Activated naive CD4-positive, alpha-beta T cell treated with anti-CD3 and anti-CD28 coated beads, Interleukin-2, amount 50 U/mL, for 16 hours (primary cell): ENCODE measurements at places on chromosomes 16 and 17.

DNA sequence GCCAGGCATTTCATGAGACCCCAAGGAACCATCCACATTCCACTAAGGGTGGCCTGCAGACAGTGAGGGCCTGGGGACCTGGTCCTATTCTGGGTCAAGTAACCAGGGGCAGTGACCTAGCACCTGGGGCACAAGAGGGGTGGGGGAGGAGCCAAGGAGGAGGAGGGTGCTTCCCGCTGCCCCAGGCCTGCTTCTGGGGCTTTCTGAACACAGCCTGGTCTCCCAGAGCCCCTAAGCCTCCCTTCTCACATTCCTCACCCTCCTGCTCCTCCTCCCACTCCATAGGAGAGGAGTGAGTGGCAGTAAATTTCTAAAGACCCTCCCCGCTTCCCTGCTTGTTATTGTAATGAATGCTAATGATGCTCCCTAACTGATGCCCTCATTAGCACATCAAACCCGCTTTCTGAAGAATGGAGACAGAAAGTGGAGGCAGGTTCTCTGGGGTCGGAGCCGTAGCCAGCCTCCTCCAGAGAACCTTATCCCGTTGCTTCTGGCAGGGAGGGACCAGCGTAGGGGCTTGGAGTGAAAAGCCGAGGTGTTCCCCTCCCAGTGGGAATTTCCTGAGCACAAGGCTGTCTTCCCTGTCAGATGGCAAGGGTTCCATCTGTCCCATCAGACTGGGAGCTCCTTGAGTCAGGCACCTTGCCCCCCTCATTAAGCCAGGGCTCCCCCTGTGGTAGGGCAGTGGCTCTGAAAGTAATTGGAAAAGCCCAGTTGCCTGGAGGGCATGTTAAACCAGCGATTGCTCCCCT, 3.7 kb upstream of the SRCIN1 start:
- DNase-seq: no peak

GRCh38 chr16:27110524-27110896, 43.8 kb downstream of the C16orf82 start:
- DNase-seq: no peak

DNA sequence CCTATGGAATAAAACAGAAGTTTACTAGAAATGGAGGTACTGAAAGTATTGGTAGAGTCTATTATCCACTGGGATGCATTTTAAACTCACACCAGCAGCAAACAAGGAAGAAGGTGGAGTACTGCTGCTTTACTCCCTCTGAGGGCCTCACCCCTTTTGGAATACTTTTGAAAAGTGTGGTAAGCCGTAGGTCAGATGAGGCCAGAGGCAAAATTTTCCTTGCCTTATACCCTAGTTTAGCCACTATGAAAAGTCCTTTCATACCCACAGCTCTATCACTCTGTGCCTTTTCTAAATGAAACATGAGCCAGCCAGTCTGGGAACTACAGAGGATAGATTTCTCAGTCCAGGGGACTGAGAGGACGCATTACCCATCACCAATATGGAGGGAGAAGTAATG, 14.0 kb downstream of the GDE1 start:
- no peak for DNase-seq

DNA sequence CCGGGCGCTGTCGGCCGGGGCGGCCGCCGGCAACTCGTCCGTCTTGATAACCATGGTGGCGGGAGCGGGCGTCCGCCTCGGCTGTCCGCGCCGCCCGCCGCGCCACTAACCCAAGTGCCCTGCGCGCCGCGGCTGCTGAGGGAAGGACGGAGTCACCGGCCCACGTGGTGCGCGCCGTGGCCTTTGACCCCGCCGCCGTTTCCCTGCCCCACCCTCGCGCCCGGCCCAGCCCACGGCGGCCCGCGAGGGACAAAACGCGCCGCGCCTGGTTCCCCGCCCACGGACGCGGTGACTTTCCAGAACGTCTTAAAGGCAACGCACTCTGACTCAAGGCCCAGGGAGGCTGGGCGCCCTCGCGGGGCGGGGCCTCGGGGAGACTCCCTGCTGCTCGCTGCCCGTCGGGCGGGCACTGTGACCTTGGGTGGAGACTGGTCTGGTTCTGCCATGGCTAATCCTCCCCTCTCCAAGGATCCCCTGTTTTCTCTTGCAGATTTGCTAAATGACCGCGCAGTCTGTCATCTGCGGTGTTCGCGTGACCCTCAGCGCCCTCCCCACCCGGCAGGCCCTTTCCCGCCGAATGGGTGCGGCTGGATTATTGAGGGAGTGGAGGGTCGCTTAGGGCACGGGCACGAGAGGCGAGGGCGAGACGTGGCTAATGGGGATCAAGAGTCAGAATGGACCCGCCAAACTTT, at the start of gene CLUH:
CLUH (minus strand) TSS at position 157 of the 692 bp plus-strand sequence; CDS start at position 54, 103 bp downstream.
- DNase-seq: peak; percentile 98

DNA sequence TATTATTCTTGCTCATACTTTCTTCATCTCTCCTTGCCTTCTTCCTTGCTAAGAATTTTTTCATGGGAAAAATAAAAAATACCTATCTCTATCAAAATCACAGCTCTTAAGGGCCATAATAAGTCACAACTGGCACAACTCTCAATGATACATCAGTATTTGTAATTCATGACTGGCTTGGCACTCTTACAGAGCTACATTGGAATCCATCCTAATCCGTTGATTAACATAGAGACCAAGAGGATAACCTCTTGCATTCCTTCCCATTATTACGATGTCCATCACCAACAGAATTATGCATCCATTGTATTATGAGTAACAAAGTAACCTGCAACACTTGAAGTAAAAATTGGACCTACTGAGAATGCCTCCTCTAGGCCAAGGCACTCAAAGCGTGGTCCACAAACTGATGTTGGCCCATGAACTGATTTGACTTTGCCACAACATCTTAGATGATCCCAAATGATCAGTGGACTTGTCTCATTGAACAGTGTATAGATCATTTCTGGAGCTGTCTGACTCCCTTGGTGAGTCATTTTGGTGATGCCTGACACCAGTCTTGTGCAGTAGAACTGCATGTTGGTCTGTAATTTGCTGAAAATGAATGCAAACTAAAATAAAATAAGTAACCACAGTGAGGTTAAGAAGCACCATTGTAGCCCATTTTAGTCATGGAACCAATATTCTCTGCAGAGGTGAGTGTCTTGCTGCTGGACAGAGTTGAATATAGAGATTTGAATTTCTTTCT, 163.2 kb downstream of the AXIN2 start:
- DNase-seq: no peak

GRCh38 chr17:61140081-61140786, 259.4 kb upstream of the TBX2 start:
- DNase-seq: no peak

- DNase-seq: no peak
Measured at GRCh38 chr16:77918809-77919707, 103.3 kb upstream of the CLEC3A start.

- DNase-seq: peak; percentile 40
Measured at GRCh38 chr17:45784741-45785479, 790 bp downstream of the CRHR1 start.

DNA sequence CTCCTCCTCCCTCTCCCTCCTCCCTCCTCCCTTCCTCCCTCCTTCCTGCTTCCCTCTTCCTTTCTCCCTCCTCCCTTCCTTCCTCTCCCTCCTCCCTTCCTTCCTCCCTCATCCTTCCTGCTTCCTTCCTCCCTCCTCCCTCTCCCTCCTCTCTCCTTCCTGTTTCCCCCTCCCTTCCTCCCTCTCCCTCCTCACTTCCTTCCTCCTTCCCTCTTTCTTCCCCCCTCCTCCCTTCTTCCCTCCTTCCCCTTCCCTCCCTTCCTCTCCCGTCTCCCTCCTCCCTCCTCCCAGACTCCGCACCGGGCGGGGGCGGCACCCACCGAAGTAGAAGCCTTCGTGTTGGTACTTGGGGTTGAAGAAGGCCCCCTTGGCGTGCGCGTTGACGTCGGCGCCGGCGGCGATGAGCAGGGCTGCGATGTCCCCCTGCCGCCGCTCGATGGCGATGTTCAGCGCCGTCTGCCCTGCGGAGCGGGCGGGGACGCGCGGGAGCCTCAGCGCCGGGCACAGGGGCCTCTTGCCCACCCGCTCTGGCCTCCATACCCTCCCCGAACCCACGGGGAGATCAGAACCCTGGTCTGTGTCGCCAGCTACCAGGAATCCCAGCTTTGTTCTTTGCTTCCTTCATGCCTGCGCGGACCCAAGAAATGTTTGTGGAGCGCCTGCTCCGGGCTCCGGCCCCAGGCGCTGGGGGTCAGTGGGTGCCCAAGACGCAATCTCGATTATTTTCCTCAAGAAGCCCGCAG, 22.2 kb downstream of the TRPV3 start:
- DNase-seq: peak; percentile 69

DNA sequence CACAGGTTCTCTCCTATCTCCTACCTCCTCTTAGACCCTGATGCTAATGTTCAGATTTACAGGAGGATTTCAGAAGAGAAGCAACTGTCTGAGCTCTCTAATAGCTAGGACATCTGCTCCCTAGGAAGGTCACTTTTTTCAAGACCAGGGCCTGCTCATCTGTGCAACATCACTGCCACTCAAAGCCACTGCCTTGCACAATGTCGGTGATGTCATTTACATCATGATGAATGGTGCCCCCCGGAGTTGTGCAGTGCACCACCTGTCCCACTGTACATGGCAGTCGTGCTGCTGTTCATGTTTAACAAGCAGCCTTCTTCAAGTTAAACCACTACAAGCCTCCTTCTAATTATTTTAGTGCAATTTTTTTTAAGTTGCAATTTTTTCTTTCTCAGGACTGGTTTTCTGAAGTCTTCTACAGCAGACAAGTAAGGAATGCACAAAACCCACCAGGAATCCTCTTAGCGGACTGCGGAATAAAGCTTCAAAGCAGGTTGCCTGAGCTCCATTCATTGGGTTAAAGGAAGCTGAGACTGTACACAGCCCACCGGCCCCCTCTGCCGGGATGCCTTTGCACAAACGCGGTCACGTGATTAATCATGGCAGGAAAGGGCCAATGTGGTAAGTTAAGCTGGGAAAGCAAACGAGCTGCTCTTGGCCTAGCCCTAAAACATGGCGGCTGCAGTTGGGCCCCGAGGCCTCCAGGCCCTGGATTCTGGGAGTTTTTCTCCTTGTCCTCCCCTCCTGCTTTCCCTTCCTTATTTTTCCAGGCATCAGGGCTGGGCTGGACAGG, 74.1 kb downstream of the MYH11 start:
- DNase-seq: no peak

DNA sequence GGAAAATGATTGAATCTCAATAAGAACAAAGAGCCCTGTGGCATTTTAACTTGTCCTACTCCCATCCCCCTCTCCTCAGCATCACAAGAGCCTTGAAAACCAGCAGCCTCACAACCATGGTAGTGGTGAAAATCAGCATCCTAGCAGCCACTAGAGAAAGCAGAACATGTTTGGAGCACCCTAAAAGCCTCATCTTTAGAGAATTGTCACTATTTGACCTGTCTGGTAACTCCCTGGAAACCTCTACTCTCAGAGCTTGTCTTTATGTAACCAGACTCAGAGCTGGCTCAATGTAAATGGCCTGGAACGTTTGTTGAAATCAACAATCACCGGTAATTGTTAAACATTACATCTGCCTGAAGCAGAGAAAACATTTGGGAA, 70.8 kb downstream of the MMD start:
- DNase-seq: no peak

- DNase-seq: no peak
Measured at GRCh38 chr17:17505610-17506171, 9.5 kb upstream of the RASD1 start.

DNA sequence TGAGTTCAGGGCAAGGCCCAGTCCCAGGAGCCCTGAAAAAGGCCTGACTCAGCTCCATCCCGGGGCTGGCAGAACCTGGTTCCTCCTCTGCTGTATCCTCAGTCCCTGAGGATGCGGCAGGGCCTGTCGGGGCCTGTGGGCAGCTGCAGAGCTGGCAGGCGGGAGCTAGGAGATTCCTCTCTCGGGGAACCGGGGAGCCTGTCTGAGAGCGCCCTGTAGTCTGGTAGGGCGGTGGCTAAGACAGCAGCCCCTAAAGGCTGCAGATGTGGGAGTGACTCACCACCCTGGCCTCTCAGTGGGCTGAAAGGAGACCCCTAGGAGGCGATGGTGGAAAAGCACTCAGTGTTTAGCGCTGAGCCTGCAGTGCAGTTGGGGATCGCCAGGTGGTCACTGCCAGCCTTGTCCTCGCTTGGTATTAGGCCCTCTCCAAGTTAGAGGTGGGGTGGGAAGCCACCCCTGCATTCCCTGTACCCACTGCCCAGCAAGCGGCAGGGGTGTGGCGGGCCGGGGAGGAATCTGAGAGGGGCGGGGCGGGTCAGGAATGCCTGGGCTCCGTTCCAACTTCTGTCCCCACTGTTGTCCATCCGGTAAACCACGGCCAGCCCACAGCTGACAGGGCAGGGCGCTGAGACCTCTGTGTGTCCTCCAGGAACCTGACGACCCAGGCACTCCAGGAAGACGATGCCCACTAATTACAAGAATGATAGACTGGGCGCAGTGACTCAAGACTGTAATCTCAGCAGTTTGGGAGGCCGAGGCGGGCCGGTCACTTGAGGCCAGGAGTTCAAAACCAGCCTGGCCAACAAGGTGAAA, 29.5 kb upstream of the CDH1 start:
- no peak for DNase-seq

GRCh38 chr17:49783791-49784190, 4.7 kb upstream of the KAT7 start:
- no peak for DNase-seq

DNA sequence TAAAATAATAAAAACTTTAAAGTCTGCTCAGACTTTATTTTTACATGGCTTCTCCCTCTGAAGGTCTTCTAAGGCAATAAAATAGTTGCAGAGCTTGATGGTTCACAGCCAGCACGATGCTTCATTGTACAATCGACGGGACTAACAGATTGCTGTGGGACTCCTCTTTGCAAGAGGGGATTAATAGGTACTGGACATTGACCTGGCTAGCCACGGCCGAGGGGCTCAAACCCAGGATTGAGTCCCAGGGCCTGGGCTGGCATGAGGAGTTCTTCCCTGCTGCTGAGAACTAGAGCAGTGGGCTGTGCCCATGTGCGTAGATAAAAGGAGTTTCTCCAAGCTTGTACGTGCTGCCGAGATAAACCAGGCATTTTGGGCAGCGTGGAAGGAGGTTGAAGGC, 23.6 kb upstream of the GAN start:
- no peak for DNase-seq

GRCh38 chr17:40457369-40457768, 14.1 kb downstream of the IGFBP4 start:
- DNase-seq: no peak

- no peak for DNase-seq
Measured at GRCh38 chr17:17455173-17455572, 21.6 kb upstream of the MED9 start.

DNA sequence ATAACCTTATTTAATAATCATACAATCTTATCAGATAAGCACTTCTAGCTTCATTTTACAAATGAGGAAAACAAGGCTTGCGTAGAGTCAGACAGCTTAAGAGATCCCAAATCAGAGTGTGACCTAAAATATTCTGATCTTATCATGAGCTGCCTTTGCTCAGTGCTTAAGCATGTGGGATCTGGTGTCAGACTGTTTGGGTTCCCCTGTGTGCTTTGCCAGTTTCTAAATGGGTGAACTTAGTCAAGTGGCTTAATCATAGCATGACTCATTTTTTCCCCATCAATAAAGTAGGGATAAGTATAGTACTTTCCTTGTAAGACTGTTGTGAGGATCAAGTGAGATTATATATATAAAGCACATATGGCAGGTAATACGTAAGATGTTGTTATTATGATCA, 612.6 kb upstream of the C16orf82 start:
- DNase-seq: no peak
